Fibroblast of the aortic adventitia (primary cell): ENCODE measurements at places on chromosomes 7 and 10.

DNA sequence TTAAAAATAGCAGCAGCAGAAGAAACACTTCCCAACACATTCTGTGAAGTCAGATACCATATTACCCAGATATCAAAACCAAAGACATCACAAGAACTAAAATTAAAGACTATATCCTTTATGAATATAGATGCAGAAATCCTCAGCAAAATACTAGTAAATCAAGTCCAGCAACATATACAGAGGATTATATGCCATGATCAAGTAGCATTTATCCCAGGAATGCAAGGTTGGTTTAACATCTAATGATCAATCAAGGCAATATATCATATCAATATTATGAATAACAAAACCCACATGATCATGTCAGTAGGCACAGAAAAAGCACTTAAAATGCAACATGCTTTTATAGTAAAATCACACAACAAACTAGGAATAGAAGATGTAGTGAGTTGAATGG lies 88.1 kb downstream of the RPS24 start:
- no peak for DNase-seq

- DNase-seq, result no peak
Measured at GRCh38 chr10:69317175-69317604, 38.9 kb downstream of the HK1 start.

GRCh38 chr10:77564731-77565589 lies 72.6 kb downstream of the KCNMA1 start:
- DNase-seq, result no peak

DNA sequence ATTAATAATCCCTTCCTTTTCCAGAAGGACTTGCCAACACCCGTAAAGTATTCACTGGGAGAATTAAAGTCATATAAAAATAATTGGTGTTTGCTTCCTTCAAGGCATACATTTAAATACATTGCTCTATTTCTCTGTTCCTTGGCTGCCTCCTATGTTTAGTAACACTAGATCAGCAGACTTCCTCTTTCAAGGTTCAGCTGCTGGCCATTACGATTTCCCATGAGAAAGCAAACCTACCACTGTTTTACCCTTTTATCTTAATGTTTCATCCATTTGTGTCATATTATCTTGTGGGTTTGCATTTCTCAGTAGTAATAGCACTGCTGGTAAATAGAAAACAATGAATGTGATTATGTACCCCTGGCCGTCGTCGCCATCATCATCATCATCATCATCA lies 313.8 kb upstream of the BMPER start:
- no peak for DNase-seq

DNA sequence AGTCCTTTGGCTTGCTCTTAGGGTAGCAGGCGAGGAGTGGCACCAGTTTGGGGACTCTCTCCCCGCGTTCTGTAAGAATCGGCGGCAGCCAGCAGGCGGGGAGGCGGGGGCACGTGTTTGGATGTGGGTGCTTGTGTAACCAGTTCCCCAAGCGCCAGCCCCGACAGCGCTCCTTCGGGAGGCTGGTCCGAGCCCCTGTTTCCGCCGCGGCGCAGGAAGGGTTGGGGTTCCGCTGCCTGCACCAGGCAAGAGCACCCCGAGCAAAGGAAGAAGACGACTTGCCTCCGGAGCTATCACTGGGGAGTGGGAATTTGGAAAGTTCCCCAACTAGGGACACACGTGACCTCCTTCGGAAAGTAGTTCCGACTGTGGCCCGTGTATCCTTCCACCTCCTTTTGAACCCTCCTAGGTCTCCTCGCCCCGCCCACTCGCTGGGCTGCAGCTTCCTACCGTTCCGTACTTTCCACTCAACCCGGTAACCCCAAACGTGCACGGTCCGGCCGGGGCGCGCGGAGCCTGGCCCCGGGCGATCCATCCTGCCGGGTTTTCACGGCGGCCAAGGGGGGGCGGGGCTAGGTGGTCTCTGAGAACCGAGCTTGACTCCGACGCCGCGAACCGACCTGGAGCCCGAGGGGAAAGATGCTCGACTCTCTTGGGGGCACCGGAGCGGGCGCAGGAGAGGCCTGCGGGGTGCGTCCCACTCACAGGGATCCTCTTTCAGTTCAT lies 1.2 kb downstream of the KLLN start:
- DNase-seq, result peak; percentile 99

DNA sequence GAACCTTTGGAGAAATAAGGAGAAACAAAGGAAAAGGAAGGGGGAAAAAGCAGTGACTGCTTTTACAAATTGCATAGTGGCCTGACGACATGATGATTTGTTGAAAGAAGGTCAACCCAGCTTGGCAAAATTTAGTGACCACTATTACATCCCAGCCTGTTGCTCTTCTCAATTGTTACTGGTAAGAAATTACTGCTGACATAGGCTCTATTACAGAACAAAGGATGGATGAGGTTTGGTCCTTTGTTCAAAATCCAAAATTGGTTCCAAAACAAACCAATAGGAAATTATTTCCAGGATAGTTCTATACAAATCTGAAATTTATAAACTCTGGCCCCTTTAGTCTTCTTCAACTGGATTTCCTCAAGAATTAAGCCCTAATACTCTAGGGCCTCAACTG lies 39.6 kb downstream of the USP54 start:
- DNase-seq, result no peak

DNA sequence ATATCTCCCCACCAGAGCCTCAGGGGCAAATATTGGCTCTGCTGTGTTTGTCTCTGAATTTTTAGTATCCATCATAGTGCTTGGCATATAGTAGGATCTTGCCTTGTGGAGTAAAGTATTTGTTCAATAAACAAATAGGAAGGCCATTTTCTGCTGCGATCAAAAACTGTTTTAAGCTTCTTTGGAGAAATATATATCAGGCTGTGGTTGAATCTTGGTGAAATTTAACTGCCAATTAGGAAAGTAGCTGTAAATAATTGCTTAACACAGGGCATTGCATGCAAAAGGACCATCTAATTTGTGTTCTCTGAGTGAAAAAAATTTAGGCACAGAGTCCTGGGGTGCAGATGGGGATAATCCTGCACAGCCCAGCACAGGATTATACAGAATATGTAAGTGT lies 15.1 kb downstream of the VCL start:
- no peak for DNase-seq

DNA sequence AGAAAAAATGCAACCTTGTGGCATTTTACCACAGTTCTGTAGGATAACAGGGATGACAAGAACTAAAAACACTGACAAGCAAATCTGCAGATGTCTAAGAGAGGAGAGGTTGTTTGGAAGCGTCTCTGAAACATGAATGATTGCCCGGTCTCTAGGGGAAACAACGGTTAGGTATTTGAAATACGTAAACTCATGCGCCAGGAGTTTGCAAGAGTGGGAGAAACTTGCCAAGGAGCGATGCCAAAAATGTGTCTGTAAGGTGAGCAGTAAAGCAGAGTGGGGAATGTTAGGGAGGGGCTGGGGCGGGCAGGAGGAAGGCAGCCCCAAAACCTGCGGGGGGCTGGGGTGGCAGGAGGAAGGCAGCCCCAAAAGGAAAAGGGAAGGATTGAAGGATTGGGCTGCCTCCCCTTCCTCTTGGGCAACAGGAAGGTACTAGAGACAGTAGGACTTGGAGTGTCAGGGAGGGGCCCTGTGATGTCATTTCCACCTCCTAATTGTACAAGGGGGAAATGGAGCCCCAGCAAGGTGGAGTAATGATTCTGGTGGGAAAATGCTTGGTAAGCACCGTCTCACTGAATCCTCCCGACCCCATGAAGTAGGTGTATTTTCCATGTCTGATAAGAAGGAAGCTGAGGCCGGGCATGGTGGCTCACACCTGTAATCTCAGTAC lies 33.2 kb upstream of the PLEKHA1 start:
- DNase-seq, result peak; percentile 30

- peak; percentile 46 for DNase-seq
Measured at GRCh38 chr7:137670222-137671064, 176.3 kb downstream of the DGKI start.

DNA sequence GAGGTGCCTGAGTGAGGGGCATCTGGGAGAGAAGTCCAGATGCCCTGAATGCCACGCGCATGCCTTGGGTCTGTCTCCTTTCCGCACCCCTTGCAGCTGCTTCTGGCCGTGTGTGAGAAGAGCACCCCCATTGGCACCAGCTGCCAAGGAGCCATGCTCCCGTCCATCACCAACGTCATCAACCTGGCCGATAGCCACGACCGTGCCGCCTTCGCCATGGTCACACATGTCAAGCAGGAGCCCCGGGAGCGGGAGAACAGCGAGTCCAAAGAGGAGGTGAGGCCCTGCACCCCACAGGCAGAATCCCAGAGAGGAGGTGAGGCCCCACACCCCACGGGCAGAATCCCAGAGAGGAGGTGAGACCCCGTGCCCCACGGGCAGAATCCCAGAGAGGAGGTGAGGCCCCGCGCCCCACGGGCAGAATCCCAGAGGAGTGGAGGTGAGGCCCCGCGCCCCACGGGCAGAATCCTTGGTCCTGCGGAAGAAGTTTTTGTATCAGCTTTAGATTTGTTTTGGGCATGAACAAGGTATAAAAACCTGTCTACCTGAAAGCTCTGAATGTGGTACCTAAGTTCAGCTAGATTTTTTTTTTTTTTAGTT lies 91.8 kb downstream of the TRRAP start:
- no peak for DNase-seq

DNA sequence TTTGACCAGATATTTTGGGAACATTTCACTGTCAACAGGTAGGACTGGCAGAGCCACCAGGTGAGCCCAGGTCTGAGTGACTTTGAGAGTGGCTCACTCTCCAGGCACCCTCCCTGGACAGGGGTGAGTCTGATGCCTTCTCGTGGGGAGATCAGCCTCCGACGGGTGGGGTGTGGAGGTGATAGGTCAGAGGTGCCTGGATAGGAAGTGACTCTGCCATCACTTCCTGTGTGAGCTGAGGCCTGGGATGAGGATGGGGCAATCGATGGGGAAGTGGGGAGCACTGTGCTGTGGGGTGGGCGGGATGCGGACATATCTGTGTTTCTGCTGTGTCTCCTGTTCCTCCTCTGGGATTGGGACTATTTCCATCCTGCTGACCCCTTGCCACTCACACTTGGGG lies 34.6 kb downstream of the IFT22 start:
- no peak for DNase-seq

DNA sequence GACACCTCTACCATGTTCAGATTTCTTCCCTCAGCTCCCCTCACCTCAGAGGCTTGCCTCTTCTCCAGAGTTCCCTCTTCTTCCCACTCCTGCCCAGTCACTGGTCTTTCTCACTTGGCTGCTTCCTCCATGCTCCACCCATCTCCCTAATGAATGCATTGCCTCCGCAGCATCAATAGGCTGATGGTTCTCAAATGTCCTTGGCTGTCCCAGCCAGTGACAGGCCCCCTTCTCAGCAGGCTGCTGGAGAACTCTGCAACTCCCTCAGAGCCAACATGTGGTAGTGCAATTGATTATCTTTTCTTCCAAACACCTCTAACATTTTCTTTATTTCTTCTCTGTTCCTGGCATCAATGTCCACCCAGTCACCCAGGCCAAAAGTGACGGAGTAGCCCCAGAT lies 218.2 kb downstream of the RELN start:
- DNase-seq, result no peak

DNA sequence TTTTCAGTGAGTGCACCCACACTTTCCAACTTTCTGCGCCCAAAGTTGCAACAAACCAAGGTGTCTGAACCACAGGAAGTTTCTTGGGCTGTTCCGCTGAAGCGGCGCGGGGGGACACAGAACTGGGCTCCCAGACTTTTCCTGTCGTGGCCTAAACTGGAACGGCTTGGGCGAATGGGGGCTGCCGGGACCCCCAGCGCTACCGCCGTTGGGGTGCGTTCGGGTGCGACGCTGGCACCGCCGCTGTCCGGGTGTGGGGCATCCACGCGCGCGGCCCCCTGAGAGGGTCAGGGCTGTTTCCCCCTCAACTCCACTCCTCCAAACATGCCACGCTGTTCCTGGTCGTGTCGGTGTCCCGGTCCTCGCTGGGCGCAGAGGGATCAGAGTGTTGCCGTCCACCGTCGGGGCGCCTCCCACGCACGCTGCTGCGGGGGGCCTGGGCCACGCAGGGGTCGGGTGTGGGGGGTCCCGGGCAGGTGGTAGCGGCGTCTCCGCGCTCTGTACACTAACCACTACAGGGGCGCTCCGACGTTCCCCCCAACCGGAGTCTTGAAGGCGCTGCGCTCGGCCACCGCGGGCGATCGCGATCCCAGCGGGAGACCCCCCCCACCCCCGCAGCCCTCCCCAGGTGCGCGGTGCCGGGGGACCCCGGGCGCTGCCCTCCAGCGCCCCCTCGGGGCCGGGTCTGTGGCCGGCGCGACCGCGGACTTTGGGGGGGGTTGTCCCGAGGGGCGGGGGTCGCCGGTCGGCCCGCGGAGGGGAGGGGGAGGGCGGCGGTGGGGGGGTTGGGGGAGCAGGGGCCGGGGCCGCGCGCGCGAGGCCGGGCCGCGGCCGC lies 2.2 kb upstream of the CUX1 start:
- DNase-seq, result no peak

DNA sequence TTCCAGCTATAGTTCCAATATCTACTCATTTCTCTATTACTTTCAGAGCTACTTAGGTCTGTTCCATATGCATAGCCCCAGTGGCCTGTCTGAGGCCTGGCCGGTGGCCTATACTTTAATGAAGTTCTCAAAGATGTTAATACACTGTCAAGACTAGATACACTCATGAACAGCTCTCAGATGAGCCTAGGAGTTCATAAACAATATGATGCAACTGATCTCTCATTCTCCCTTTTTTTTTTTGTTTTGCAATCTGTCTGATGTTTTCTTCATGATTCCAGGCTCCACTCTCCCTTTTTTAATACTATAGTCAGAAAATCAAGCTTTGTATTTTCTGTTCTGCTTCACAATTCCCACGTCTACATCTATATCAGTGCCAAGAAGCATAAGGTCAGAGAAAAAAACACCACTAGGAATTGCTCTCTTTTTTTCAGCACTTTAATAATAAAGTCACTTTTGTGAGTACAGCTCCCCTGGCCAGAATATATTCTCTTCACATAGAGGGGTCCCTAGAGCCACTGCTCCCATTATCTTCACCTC lies 321.0 kb downstream of the C7orf25 start:
- no peak for DNase-seq

- DNase-seq, result no peak
Measured at GRCh38 chr10:43044961-43045621, 31.8 kb upstream of the RET start.

- DNase-seq, result no peak
Measured at GRCh38 chr7:129754406-129754805, 142.9 kb downstream of the NRF1 start.
